ENCODE measurements at places on chromosomes 1 and 21.
A peak's percentile ranks its signal among the peaks of the same experiment; 100 is the strongest.

- DNase-seq: no peak
These were observed 71.0 kb downstream of the ST6GALNAC5 start for GRCh38 chr1:76938304-76938703.

GRCh38 chr1:7690496-7691182, 80.5 kb upstream of the VAMP3 start:
- peak; percentile 78 for DNase-seq

DNA sequence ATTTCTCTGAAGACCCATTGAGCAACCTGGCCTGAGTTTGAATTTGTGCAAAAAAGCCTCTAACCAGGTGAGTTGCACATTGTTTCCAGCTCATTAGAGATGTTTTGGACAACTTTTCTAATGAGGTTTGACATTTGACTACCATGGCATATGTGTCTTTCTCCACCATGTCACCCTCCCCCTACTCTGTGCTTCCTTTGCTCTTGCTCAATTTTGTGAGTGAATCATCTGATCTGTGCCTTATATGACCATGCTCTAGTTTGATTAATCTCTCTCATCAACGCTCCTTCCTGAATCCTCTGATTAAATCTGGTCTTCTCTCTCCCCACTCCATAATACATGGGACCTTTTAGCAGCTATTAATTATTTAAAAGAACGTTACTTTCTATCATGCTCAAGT, 144.8 kb upstream of the SAMSN1 start:
- DNase-seq: no peak

GRCh38 chr1:155277902-155278688, 832 bp downstream of the HCN3 start:
- DNase-seq: peak; percentile 77

DNA sequence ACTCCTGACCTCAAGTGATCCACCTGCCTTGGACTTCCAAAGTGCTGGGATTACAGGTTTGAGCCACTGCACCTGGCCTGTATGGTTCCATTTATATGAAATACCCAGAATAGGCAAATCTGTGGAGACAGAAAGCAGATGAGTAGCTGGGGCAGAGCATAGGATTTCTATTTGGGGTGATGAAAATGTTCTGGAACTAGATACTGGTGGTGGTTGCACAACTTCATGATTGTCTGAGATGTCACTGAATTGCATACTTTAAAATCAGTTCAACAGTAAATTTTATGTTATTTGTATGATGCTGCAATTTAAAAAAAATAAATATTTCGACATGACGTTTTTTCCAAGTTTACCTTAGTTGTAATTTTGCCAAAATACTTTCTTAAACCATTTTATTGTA, 23.9 kb downstream of the ITSN1 start:
- DNase-seq: no peak

DNA sequence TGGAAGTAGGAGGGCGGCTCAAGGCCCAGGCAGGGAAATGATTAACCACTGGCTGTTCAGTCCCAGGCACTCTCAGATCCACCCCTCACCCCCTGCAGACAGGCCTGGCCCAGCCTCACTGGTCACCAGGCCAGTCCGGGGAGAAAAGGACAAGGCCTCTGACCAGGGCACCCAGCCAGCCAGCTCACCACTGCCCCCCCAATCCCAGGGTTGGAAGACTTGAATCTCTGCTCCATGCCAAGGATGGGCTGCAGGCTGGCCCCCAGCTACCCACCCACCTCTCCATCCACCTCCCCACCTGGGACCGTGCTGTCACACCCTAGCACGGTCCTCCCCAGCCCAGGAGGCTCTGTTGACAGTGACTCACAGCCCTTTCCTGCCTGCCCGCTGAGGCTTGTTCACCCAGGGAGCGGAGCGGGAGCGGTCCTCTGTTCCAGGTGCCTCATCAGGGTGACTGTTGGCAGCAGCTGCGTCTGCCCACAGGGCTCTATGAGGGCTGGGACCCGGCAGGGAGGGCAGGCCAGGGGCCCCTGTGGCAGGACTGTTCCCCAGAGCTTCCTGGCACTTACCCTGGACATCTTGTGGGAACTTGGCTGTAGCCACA, 2.2 kb downstream of the LAD1 start:
- DNase-seq: no peak

GRCh38 chr1:241323514-241324195, 33.4 kb downstream of the RGS7 start:
- peak; percentile 49 for DNase-seq

GRCh38 chr1:163477276-163477830, 155.6 kb downstream of the NUF2 start:
- DNase-seq: no peak

- DNase-seq: peak; percentile 87
These were observed 32.3 kb upstream of the TARDBP start for GRCh38 chr1:10980094-10980577.

DNA sequence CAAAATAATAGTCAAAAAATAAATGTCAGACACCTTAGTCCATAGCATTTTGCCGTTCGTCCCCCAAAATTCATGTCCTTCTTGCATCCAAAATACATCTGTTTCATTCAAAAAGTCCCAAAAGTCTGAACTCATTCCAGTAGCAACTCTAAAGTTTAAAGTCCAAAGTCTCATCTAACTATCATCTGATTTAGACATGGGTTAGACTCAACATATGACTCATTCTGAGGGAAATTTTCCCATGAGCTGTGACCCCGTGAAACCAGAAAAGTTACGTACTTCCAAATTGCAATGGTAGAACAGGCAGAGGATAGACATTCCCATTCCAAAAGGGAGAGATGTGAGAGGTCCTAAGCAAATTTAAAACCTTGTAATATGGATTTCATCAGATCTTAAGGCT, 48.6 kb upstream of the CACHD1 start:
- DNase-seq: no peak

DNA sequence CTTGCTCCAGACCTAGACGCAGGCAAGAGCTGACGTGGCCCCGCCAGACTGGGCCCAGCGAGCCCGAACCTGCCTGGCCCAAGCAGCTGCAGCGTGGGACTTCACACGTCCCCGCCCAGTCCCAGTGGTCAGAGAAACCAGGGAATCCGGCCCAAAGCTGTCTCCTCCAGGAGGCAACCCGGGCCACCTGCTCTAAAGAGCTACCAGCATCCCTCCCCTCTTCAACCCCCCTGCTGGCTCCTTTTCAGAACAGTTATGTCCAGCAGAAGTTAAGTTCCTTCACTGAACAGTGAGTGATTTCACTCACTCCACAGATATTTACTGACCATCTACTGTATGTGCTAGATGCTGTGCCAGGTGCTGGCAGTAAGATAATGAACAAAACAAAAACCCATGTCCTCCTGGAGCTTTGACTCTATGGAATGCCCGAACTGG, 2.1 kb upstream of the EFNA1 start:
- DNase-seq: peak; percentile 38

- no peak for DNase-seq
These were observed 11.5 kb upstream of the CFAP45 start for GRCh38 chr1:159911326-159912070.

GRCh38 chr1:111222308-111223125, 5.0 kb upstream of the CHI3L2 start:
- peak; percentile 74 for DNase-seq

GRCh38 chr1:86503406-86504136, 34.8 kb downstream of the CLCA1 start:
- DNase-seq: no peak

DNA sequence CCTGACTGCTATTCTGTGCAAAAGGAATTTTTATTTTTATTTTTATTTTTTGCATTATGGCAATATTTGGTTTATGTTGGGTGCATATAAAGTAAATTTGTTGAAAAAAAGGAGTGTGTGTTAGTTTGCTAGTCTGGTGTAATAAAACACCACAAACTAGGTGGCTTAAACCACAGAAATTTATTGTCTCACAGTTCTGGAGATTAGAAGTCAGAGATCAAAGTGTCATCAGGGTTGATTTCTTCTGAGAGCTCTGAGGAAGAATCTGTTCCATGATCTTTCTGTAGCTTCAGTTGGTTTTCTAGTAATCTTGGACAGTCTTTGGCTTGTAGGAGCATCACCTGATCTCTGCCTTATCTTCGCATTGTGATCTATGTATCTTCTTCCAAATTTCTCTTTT, 6.5 kb downstream of the SLC30A7 start:
- DNase-seq: no peak

DNA sequence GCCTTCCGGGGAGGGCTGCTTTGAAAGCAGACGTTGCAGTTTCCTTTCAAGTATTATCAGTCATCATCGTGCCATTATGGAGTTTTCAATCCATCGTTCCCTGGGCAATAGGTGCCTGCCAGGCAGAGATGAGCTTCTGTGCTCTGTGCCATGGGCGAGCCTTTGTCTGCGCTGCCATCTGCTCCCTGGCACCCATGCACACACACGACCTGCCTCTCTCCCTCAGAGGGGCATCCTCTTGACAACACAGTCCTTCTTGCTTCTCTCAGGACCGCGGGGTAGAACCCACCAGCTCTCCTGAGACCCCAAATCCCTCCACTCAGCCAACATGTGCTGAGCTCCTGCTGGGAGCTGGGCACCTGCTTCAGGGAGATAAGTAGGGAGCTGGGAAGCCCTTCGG, 149.3 kb downstream of the HMGB4 start:
- no peak for DNase-seq

GRCh38 chr1:219443763-219444162, 169.1 kb downstream of the ZC3H11B start:
- DNase-seq: no peak

- DNase-seq: peak; percentile 45
These were observed 16.1 kb upstream of the PADI6 start for GRCh38 chr1:17355898-17356297.

- DNase-seq: peak; percentile 72
These were observed 47.0 kb downstream of the AHDC1 start for GRCh38 chr1:27556781-27557595.

- DNase-seq: no peak
These were observed 170.2 kb downstream of the RPS6KC1 start for GRCh38 chr1:213221209-213221608.

DNA sequence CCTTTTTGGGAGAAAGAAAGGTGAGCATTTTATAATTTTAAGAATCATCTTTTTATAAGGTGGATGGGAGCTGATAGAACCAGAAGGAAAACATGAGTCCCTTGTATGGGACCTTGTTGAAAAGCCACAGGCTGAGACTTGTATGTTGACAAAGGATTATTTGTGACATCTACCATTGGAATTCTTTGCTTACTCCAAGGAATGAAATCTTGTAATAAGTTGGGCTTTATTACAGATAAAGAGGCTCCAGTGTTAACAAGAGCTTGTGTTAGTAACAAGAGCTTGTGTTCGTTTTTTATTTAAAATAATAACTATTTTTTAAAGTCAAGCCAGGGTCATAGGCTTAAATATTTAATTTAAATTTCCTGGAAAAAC, 201.1 kb upstream of the CHRM3 start:
- no peak for DNase-seq

GRCh38 chr1:75785320-75785982, 605 bp upstream of the RABGGTB start:
- peak; percentile 17 for DNase-seq

GRCh38 chr1:3024588-3024987, 3.3 kb downstream of the ACTRT2 start:
- no peak for DNase-seq

DNA sequence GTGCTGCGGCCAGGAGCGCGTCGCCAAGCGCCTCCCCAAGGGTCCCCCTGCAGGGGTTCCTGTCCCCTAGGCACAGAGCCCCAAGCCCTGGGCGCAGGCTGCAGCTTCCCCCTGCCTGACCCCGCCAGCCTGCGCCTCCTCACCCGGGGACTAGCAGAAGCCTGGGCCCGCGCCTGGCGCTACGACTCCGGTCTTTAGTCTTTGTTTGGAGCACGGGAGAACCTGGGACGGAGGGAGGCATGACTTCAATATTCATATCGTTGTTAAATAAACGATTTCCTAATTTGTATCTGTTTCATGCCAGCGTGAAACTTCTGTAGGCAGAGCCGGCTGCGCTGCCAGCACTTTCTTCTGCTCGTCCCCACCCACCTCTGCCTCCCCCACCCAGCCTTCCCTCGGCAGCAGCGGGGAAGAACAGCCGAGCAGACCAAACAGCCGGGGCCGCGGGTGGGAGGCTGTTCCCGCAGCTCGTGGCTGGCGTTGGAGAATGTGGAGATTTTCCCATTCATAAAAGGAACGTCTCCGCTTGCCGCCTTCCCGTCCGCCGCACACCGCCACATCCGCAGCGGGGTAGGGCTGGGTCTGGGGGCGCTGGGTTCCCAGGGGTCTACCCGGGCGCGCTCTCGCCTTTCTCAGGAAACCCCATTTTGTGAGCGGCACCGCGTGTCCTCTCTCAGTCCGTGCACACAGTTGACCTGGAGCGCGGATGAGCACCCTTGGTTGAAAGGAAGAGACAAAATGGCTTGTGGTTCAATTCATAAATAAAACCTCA, 777 bp upstream of the TRIM67 start:
- no peak for DNase-seq

- peak; percentile 73 for DNase-seq
These were observed 19.7 kb upstream of the DYNLT5 start for GRCh38 chr1:66732407-66733166.

GRCh38 chr1:230382001-230382491, 44.1 kb downstream of the PGBD5 start:
- DNase-seq: no peak

- DNase-seq: no peak
These were observed 73.8 kb upstream of the SERBP1 start for GRCh38 chr1:67503974-67504373.

DNA sequence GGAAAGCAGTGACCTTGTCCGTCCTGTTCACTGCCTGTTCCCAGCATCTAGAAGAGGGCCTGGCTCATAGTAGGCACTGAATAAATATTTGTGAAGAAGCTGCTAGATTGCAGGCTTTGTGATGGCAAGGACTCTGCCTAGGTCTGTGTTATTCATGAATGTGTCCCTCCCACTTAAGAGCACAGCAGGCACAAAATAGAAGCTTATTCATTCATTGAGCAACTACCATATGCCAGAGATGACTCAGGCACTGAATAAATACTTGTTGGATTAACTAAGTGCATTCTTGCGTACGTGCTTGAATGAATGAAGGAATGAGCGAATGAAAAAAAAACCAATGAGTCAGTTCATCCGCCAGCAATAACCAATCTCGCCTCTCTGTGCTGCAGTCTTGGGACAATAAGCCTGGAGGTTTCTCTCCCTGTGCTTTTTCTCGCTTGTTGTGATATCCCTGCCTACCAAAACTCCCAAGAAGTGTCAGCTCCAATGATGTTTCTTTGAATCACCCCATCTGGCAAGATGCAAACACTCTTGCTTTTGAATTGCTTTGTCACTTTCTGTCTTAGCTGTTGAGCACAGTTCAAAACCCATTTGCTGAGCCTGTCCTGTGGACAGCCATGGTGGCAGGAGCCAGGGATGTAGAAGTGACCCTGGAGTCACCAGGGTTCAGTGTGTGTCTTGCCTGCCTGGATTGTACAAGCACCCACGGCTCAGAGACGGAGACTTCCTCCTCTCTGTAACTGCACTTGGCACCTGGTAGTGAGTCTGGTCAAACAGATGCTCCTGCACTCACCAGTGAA, 143.9 kb downstream of the KAZN start:
- DNase-seq: no peak

DNA sequence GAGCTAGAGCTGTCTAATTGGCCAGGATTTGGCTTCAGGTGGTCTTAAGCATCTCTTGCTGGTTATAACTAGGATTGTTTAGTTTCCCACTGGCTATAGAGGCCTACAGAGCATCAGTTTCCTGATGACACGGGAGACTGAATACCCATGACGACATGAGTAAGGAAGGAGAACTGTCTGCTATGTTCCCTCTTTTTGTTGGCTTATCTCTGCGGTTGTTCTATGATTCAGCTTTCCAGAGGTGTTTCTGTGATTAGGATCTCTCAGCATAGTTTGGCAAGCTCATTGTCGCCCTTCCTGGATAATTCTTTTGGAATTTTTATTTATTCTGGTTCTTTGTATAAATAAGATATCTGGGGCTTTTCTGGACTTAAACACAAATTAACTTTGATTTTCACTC, 163.4 kb downstream of the OLFM3 start:
- DNase-seq: no peak

GRCh38 chr1:173429471-173430402, 47.4 kb upstream of the PRDX6 start:
- DNase-seq: peak; percentile 77
